ENCODE measurements at places on chromosomes 3 and 15.

DNA sequence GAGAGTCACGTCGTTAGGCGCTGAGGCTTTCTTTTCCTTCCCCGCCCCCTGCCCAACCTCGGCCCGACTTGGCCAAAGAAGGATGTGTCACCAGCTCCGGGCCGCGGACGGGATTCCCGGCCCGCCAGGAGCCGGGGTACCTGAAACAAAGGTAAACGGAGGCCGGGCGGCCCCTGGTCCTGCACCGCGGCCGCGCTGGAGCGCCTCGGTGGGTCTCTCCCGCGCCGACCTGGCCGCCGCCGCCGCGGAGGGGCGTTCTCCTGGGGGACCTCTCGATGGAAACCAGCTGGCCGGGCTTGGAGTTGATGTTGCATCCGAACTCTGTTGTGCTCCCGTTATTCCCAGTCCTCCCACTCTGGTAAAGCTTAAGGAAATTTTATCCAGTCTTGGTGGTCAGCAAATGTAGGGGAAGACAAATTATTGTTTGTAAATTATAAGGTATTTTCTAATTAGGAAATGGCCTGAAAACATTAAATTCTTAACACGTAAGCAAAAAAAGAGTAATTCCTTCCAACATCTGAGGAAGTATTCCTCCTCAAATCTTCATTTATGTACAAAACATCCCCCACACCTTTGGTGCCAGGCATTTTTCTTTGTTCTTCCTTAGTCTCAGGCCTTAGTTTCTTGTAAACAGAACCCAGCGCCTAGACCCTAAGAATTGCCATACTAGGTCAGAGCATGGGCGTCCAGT, 888 bp downstream of the PPP2R3A start:
- H3K36me3 ChIP-seq: no peaks in the 10 kb centered on the region
- H3K27me3 ChIP-seq: no peaks in the 10 kb centered on the region

- peaks cover 46% of the 10 kb centered on the region for H3K4me1 ChIP-seq
- no peaks in the 10 kb centered on the region for H3K36me3 ChIP-seq
- no peak overlapping the region for H3K4me3 ChIP-seq
- DNase-seq: no peak
- no peaks in the 10 kb centered on the region for H3K27me3 ChIP-seq
- no peak overlapping the region for H3K27ac ChIP-seq
These were observed 375.1 kb downstream of the FOXP1 start for GRCh38 chr3:71208211-71209095.

- no peak for DNase-seq
- no peaks in the 10 kb centered on the region for H3K27me3 ChIP-seq
- H3K4me1 ChIP-seq: no peaks in the 10 kb centered on the region
- H3K36me3 ChIP-seq: no peaks in the 10 kb centered on the region
These were observed 108.8 kb upstream of the HACD2 start for GRCh38 chr3:123693584-123694190.

DNA sequence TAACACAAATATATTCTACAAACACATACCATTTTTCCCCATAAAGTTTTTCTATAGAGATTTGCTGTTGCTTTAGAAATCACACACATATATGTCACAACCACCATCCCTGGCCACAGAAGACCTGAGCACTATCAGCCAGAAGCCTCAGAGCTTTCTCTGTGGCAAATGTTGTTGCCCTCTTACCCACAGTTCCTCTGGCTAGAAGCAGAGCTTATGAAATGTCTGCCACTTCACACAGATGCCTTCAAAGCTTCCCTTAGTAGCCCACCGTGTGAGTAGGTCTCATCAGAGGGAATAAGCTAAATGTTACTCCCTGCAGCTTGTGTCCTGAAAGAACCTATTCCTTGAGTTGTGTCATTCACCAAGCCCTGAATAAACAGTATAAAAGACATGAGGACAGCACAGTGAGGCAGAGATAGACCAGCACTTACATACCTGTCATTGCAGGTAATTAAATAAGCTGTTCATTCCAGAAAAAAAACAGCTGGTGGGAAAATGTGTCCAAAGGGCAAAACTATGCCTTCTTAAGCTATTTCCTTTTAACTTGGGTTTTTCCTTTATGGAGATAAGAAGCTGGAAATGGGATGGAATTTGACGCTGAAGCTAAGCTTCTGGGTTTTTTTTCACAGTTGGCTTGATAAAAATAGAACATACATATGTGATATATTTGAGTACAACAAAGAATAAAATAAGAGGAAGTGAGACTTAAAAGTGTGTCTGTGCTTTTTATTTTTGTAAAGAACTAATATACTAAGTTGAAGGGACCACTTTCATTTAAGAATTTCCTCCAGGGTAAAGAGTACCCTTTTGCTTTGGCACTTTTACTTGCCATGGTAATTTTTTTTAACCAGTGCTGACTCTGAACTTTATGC, 391.4 kb downstream of the KCNH8 start:
- H3K27me3 ChIP-seq: no peaks in the 10 kb centered on the region
- H3K27ac ChIP-seq: no peak overlapping the region
- no peak for DNase-seq
- no peaks in the 10 kb centered on the region for H3K36me3 ChIP-seq
- H3K4me3 ChIP-seq: no peak overlapping the region
- H3K4me1 ChIP-seq: no peaks in the 10 kb centered on the region

DNA sequence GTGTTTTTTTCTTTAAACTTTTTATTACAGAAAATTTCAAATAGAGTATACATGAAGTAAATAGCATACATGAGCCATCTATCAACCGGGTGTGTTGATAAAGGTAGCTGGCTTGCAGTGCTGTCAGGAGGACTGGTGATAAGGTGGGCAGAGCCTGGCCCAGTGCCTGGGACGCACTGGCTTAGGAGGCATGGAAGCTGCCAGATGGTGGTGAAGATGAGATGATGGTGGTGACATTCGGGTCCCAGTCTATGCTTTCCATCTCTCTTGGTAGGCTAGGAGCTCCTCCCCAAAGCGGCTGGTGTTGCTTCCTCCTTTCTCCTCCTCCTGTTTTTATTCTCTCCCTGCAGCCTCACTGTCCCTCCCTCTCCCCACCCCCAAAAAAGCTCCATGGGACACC, 101.7 kb downstream of the ADCY5 start:
- DNase-seq: no peak
- no peaks in the 10 kb centered on the region for H3K4me1 ChIP-seq
- no peak overlapping the region for H3K4me3 ChIP-seq
- no peaks in the 10 kb centered on the region for H3K27me3 ChIP-seq

GRCh38 chr3:4749567-4750002, 229.7 kb upstream of the BHLHE40 start:
- H3K27me3 ChIP-seq: no peaks in the 10 kb centered on the region
- H3K27ac ChIP-seq: no peak overlapping the region
- H3K4me1 ChIP-seq: peaks cover 4% of the 10 kb centered on the region
- no peak overlapping the region for H3K4me3 ChIP-seq

GRCh38 chr15:99059010-99059981, 45.6 kb upstream of the SYNM start:
- peak; percentile 36 for DNase-seq
- no peaks in the 10 kb centered on the region for H3K4me1 ChIP-seq
- H3K27me3 ChIP-seq: no peaks in the 10 kb centered on the region
- no peaks in the 10 kb centered on the region for H3K36me3 ChIP-seq

DNA sequence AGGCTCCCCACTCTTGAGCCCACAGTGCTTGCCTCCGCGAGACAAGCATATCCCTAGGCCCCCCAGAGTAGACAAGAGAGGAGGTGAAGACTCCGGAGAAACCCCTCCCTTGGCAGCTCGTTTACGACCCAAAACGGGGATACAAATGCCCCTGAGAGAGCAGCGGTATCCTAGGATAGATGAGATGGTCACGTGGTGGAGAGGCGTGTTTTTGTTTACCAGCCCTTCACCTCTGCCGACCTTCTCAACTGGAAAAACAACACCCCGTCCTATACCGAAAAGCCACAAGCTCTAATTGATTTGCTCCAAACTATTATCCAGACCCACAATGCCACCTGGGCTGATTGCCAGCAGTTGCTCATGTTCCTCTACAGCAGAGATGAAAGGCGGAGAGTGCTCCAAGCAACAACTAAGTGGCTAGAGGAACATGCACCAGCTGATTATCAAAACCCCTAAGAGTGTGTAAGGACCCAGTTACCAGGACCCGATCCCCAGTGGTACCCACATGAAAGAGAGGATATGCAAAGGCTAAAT, 99.5 kb upstream of the OSBPL11 start:
- H3K27ac ChIP-seq: no peak overlapping the region
- no peak overlapping the region for H3K4me3 ChIP-seq
- no peaks in the 10 kb centered on the region for H3K36me3 ChIP-seq
- H3K27me3 ChIP-seq: no peaks in the 10 kb centered on the region
- DNase-seq: no peak
- no peaks in the 10 kb centered on the region for H3K4me1 ChIP-seq

DNA sequence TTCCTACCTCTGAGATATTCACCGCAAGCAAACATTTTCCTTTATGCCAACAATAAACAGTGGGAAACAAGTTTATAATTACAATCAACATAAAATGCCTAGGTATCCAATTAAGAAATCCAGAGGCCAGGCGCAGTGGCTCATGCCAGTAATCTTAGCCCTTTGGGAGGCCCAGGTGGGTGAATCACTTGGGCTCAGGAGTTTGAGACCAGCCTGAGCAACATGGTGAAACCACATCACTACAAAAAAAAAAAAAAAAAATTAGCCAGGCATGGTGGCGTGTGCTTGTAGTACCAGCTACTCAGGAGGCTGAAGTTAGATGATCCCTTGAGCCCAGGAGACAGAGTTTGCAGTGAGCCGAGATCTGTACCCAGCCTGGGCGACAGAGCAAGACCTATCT, 17.3 kb downstream of the TBC1D2B start:
- DNase-seq: no peak
- H3K36me3 ChIP-seq: no peaks in the 10 kb centered on the region
- no peak overlapping the region for H3K4me3 ChIP-seq
- peaks cover 60% of the 10 kb centered on the region for H3K4me1 ChIP-seq
- H3K27ac ChIP-seq: no peak overlapping the region
- H3K27me3 ChIP-seq: no peaks in the 10 kb centered on the region

DNA sequence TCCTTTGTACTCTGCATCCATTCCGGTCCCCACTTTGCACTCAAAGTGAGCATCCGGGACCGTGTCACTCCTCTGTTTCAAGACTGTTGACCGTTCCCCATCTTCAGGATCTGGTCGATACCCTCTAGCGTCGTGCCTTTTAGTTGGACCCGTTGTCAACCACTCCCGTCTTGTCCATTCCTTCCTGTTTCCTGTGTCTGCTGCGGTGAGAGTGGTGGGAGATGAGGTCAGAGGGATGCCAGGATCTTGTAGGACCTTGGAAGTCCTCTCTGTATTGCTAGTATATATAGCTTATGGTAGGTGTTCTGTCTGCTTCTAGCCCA, 624 bp downstream of the BRK1 start:
- H3K27me3 ChIP-seq: no peaks in the 10 kb centered on the region
- no peak for DNase-seq
- H3K4me3 ChIP-seq: peak overlapping the region; percentile 83
- H3K36me3 ChIP-seq: no peaks in the 10 kb centered on the region
- peak overlapping the region; percentile 85 for H3K27ac ChIP-seq

DNA sequence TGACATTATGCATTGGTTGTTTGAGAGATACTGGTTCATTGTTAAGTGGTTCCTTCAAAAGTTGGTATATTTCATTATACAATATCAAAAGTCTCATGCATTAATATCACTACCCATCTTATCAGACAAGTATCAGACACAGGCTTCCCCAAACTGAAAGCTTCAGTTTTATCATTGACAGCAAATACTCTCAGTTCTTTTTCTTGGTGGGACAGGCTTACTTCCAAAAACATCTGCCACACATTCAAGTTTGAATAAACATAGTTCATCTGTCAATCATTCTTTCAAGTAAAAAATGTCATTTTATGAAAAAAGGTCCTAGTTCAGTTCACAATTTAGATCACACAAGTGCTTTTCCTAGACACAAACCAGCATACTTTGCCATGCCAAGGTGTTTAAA, 280.0 kb upstream of the TRIM42 start:
- no peaks in the 10 kb centered on the region for H3K27me3 ChIP-seq
- no peak overlapping the region for H3K27ac ChIP-seq
- no peaks in the 10 kb centered on the region for H3K36me3 ChIP-seq
- no peaks in the 10 kb centered on the region for H3K4me1 ChIP-seq
- H3K4me3 ChIP-seq: no peak overlapping the region

DNA sequence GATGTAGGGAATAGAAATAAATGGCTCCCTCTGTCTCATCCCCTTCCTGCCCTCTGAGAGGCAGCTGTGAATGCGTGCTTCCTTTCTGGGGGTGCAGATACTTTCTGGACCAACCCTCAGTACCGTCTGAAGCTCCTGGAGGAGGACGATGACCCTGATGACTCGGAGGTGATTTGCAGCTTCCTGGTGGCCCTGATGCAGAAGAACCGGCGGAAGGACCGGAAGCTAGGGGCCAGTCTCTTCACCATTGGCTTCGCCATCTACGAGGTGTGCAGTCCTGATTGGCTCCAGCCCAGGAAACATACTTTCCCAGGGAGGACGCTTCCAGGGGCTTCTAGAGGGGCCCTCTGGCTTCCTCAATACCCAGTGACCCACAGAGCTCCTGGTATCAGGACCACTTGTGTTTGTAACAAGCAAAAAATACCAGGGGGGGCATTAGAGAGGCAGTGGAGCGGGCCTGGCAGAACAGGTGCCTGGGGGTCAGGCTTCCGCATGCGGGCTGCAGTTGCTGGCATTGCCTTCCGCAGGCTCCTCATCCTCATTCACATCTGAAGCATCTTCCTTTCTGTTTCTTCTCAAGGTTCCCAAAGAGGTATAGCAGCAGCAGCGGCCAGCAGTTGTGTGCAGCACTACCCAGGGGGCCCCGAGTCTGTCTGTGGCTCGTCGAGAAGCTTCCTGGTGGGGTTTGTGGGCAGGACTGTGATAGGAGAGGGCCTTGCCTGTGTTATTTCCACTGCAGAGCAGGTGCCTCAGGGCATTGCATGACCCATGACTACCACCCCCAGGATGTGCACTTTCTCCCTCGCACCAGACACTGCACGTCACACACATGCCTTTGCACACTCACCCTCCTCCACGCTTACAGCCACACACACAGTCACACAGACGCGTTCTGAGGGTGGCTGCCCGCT, 42.5 kb downstream of the CAPN3 start:
- no peaks in the 10 kb centered on the region for H3K27me3 ChIP-seq
- no peaks in the 10 kb centered on the region for H3K36me3 ChIP-seq
- DNase-seq: no peak
- no peak overlapping the region for H3K4me3 ChIP-seq
- H3K27ac ChIP-seq: no peak overlapping the region

GRCh38 chr3:127805026-127805753, 17.1 kb downstream of the MGLL start:
- no peak overlapping the region for H3K27ac ChIP-seq
- no peak overlapping the region for H3K4me3 ChIP-seq
- H3K4me1 ChIP-seq: no peaks in the 10 kb centered on the region
- no peaks in the 10 kb centered on the region for H3K36me3 ChIP-seq
- H3K27me3 ChIP-seq: no peaks in the 10 kb centered on the region
- no peak for DNase-seq

DNA sequence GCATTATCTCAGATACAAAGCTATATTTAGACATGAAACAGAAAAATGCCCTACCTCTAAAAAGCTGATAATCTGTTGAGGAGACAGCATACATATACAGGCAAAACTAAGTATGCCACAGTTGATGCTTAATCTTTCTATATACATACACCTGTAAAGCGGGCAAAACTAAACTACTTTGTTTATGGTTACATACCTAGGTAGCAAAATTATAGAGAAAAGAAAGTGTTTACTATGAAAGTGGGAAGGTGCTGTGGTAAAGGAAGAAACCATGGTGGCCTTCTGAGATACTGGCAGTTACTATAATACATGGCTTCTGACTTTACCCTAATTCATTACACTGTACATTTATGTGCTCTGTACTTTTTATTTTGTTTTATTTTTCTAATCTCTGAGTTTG, 36.0 kb upstream of the NR1I2 start:
- H3K4me3 ChIP-seq: no peak overlapping the region
- H3K27me3 ChIP-seq: no peaks in the 10 kb centered on the region
- no peaks in the 10 kb centered on the region for H3K36me3 ChIP-seq
- no peaks in the 10 kb centered on the region for H3K4me1 ChIP-seq
- H3K27ac ChIP-seq: no peak overlapping the region
- no peak for DNase-seq

All from naive thymus-derived CD4-positive, alpha-beta T cell (primary cell).